Caco-2 (cell line): ENCODE measurements at places on chromosomes 2 and 18.

- DNase-seq = no peak
Observed at GRCh38 chr2:188449561-188449960, 157.9 kb downstream of the GULP1 start.

DNA sequence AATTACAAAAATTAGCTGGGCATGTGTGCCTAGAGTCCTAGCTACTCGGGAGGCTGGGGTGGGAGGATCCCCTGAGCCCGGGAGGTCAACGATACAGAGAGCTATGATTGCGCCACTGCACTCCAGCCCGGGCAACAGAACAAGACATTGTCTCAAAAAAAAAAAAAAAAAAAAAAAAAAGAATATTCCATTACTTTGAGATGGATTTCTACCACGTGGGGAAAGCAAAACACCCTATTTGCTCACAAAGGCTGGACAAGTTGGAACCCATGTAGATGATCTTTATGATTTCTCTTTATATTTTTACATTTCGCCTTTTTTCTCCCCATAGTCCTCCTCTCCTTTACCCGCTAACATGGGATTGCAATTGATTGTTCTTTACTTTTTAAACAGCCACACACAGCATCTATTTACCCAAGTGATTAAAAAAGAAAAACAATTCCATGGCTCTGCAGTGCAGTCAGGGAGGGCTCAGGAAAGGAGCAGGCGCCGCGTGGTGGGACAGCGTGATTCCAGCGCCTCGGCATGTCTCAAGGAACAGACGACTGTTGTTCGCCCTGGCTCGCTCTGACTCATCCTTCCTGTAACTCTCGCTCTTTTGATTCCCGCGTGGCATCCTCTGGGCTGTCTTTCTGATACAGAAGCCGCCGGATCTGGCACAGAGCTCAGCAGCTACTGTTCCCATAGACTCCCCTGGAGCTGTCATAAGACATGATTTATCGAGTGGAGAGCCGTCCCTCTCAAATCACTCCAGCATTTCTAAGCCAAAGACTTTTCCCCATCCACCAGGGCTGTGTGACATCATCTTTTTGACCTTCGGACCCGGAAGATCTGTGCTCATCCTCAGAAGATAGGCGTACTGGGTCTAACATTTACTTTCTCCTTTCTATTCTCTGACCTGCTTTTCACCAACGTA, 230.4 kb upstream of the AGAP1 start:
- DNase-seq = peak; percentile 79

DNA sequence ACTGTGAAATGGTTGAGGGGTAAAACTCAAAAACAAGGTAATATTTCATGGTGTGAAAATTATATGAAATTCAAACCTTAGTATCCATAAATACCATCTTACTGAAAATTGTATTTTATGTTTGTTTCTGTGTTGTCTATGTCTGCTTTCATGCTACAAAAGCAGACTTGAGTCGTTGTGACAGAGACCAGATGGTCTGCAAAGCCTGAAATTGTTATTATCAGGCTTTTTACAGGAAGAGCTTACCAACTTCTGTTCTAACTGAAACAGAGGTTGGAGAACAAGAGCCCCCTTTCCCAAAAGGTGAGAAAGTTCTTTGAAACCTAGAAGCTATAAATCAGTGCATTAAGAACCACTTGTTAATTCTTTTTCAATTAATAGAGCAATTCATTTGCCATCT, 110.0 kb downstream of the COL4A4 start:
- no peak for DNase-seq

DNA sequence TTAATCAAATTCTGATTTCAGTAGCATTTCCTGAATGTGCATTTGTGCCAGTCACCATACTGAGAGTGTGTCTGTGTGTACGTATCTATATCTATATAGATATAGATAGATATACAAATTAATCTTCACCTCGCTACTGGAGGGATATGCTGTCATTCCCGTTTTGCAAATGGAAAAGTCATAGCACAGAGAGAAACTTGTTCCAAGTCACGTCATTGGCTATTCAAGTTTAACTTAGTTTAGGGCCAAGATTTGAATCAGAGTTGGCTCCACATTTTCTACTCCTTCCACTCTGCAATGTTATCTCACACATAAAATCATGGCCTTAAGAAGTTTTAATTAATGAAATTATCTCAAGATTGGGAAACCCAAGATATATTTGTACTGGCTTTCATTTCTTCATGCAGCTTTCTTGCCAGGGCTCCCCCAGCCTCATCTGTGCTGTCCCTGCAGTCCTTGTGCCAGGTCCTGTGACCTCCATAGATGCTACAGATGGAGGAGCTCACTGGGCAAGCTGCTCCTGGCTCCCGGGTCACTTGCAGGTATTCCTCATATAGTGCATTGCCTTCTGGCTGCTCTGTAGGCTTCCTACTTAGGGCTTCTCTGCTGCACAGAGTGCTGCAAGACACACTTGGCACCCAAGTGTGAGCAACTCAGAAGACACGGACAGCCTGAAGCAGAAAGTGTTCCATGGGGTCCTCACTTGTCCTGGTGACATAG, 245.8 kb downstream of the KCNS3 start:
- no peak for DNase-seq

GRCh38 chr2:219987830-219988229, 360.4 kb downstream of the SLC4A3 start:
- DNase-seq = no peak

GRCh38 chr2:238097988-238098871, 1.9 kb upstream of the ESPNL start:
- DNase-seq = no peak

- no peak for DNase-seq
Observed at GRCh38 chr18:48920408-48921038, 30.2 kb downstream of the SMAD7 start.

- DNase-seq = no peak
Observed at GRCh38 chr2:54065411-54065810, 50.0 kb upstream of the ACYP2 start.

DNA sequence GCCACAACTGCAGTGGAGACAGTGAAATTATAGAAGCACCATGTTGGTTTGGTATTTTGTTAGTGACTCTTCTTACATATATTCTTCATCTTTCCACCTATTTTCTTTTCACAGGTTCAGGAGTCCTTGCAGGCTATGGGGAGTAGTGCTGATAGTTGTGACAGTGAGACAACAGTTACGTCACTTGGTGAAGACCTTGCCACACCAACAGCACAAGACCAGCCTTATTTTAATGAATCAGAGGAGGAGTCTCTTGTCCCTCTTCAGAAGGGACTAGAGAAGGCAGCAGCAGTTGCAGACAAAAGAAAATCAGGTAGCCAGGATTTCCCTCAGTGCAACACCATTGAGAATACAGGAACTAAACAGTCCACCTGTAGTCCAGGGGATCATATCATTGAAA, 23.6 kb downstream of the ITPRID2 start:
- no peak for DNase-seq

DNA sequence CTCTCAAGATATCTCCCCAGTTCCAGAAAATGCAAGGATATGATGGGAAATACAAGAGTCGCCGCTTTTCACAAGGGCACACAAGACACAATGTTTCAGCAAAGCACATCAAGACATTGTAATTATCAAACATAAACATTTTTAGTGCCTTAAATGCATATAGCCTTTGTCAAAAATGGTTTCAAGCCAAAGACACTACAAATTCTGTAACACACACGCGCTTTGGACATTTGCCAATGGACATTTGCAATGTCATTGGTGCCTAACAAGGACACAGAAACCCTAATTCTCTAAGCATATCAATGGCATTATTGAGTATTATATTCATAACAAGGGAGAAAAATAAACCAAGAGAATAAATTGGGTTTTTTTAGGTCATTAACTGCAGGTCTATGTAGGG, 16.1 kb downstream of the ADD2 start:
- DNase-seq = no peak

GRCh38 chr2:196242131-196242620, 70.8 kb upstream of the STK17B start:
- DNase-seq = no peak

DNA sequence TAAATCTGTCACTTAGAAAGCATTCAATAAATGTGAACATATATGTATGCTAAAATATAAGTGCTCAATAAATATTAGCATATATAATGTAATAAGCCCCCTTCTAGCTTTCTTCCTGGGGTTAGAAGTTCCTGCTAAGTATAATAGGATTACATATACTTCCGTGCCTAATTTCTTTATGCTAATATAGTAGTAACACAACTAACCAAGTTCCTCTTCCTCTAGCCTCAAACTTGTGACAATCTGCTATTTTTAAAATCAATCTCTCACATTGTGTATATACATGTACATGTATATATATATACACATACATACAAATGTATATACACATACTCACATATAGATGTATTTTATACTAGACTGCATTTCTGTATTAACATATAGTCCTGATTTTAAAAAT, 32.2 kb downstream of the TLK1 start:
- no peak for DNase-seq

- DNase-seq = no peak
Observed at GRCh38 chr2:159380685-159381239, 94.3 kb upstream of the WDSUB1 start.

- peak; percentile 55 for DNase-seq
Observed at GRCh38 chr2:11248-11941, 34.9 kb downstream of the FAM110C start.

- DNase-seq = no peak
Observed at GRCh38 chr18:28267276-28267675, 90.3 kb upstream of the CDH2 start.

- DNase-seq = no peak
Observed at GRCh38 chr2:239017491-239018098, 169.7 kb downstream of the TWIST2 start.

- no peak for DNase-seq
Observed at GRCh38 chr2:99481527-99481926, 8.3 kb downstream of the REV1 start.

DNA sequence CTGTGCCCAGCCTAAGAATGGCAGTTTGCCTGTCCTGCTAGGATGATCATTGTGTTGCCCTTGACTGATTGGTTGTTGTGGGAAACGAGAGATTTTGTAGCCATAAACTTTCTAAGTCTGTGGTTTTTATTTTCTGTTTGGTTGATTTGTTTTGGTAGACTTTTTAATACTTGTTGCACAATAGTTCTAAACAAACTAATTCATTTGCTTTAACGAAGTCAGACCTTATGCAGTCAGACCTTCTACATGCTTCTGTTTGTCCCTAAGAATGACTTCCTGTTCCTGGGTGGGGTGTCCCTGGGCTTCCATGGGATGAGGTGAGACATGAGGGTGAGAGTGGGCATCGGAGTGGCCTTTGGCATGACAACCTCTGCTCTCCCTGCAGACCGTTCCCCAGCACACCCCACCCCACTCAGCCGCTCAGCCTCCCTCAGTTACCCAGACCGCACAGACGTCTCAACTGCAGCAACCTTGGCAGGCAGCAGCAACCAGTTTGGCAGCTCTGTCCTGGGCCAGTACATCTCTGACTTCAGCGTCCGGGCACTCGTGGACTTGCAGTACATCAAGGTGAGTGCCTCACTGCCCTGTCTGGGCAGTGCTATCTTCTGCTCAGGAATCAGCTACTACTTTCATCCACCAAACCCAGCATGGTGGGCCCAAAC, 7.8 kb upstream of the CNNM3 start:
- no peak for DNase-seq

DNA sequence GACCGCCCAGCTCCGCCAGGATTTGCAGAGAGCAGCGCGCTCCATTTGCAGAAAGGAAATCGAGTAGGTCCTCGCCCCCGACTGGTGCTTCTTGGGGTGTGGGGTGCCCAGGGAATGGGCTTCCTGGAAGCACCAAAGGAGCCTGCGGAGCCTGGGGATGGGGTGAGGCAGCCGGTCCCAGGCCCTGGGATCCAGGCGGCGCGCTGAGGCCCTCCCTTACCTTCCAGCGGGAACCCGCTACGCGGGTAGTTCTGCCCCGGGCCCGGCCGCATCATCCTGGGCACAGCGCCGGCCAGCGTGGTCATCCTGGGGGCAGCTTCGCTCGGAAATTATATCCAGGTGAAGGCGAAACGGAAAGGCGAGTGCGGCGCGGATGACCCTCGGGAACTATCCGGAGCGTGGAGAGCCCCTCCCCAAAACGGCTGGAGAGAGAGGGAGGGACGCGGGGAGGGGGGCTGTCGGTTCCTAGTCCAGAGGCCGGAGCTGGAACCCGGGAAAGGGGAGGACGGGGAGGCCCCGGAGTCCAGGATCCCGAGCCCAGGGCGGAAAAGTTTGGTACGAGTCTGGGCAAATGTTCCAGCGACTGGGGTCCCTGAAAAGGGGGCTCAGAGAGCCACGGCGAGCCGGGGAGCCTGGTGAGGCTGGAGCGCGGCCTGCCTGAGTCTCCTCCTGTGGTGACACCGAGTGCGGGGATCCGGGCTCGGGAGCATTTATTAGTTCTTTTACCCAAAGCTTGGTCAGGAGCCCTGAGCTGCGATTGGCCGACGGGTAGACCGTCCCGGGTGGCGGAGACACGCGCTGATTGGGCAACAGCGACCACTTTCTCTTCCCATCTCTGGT, at the start of gene PAX3:
TSS of gene PAX3 (minus strand) at position 688 of the 840 bp plus-strand sequence. CDS start at position 305, 383 bp downstream.
- no peak for DNase-seq

DNA sequence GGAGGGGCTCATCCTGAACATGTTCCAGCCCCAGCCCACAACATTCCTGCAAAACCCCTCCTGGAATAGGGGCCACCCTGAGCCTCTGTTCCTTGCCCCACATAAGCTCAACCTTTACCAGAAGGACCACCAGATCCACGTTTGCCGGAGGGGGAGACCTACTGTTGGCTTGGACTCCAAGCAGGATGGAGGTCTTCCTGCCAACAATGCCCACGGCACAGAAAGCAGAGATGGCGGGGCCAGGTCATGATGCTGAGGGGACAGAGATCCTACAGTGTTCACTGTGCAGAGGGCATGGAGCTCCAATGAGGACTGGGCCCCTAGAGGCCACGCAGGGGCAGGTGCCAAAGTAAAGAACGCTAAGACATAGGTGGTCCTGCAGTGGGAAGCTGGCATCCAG, 98.5 kb upstream of the RAB6C start:
- DNase-seq = no peak

GRCh38 chr18:2717407-2717806, 61.9 kb downstream of the SMCHD1 start:
- no peak for DNase-seq

GRCh38 chr2:72132981-72133720, 14.5 kb downstream of the CYP26B1 start:
- no peak for DNase-seq

DNA sequence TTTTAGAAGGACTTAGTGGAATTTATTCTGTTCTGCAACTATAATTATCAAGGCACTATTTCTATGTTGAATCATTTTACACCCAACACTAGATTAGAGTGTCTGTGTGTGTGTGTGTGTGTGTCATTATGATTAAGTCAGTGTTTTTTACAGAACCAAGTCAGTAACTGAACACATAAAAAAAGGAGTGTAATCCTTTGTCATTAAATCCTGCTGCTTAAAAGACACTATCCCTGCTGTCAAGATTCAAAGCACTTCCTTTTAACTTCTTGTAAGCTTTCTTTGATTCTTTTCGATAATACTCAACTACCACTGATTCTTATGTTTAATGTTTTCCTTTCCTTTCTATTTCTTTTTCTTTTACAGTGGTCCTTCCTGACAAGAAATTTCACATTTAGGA, 306.7 kb downstream of the ZNF804A start:
- no peak for DNase-seq

GRCh38 chr2:207132019-207132418, 33.7 kb downstream of the KLF7 start:
- no peak for DNase-seq
